Small intestine (tissue), 16 donors: ENCODE measurements at places on chromosomes 2 and 18. TPM values are rescaled to one million over a fixed set of nuclear protein-coding genes. Genes with fewer than 3 reads are reported as not detected.

GRCh38 chr2:107364361-107364950 lies 462.2 kb upstream of the RGPD4 start:
- DNase-seq = no peak

FAM124B gene
- not detected for polyA plus RNA-seq

- peak; percentile 78 for DNase-seq
Observed at GRCh38 chr2:204407204-204408014, 137.9 kb upstream of the PARD3B start.

ANKRD30B gene
- polyA plus RNA-seq = 0.07 TPM

CLEC4F gene
- 0.22 TPM for polyA plus RNA-seq
